ENCODE measurements at places on chromosomes 12 and 14.

GRCh38 chr12:62840806-62841205 is 94.1 kb downstream of the PPM1H start:
- DNase-seq = no peak

DNA sequence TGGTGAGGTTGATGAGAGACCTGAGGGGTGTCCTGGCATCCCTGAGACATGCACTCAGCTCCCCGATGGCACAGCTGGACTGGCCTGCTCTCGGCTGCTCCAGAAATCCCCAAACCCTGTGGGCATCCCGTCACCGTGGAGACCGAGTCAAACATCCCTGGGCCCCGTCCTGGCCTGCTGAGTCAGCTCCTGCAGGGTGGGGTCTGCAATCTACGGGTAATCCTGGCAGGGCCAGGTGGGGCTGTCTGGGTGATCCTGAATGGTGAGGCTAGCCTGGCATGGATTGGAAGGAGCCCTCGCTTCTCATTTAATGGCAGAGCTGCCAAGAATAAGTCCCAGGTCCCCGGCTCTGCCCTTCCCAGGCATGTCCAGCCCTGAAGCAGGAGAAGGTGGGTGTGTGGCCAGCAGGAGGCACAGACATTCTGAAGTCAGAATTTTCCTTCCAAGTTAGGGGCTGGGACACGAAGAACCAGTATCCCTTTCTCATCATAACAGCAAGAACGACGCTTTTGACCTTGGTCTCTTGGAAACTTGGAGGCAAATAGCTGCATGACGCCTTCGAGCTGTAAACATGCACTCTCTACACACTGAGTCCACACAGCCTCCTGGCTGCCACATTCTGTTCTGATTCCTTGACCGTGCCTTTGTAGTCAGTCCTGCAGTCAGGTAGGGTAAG is 17.7 kb upstream of the SERPINA4 start:
- no peak for DNase-seq

DNA sequence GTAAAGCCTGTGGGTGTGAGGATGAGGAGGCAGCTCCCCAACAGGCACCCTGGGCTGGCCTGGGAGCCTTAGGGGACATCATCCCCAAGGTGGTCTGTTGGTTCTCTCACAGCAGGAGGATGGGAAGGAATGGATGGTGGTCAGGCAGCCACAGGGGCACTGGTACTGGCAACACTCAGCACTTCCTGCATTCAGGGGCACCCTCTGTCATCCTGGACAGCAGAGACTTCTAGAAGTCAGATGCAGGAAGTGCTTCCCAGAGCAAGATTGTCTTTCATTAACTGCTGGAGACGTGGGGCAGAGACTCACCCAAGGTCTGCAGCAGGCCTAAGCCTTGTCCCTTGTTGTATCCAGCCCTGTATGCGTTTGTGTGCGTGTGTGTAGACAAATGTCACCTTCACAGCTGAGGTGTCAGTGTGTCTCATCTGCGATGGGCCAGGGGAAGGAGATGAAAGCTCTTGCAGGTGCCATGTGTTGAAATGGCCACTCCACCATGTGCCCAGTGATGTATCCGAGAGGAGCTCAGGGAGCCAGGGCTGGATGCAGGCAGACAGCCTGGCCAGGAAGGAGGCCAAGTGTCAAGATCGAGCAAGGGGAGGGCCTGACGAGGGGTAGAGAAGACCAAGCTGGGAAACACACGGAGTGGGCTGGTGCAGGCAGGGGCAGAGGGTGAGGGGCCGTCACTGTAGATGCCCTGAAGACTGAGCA is 85.1 kb downstream of the PITPNM2 start:
- no peak for DNase-seq

GRCh38 chr12:3045494-3045893 is 31.7 kb upstream of the TSPAN9 start:
- no peak for DNase-seq

DNA sequence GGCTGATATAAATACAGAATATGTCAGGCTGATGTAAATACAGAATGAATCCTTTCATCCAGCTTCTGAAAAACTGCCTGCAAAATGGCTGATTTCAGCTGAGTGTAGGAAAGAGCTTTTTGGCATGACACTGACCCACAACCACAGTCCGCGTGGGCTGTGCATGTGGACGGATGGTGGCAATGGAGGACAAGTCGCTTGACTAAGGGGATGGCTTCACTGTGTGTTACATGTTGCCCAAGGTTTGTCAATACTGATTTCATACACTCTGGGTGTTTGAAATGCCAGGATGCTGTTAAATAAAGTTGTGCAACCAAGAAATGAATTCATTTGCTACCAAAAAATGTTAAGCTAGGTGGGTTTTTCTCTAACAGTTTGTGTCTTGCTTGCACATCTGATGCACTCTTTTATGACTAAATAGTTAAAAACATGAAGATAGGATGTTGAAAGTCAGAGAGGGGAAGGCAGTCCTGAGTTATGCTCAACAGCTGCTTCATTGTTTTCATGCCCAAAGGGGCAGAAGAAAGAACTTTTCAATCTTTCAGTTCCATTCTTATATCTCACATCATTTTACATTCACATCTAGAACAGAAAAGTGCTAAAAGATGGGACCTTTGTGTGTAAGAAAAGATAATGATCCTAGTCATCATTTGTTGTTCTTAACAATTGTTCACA is 36.5 kb upstream of the OVCH1 start:
- DNase-seq = no peak

- no peak for DNase-seq
Observed at GRCh38 chr14:67423424-67423823, 11.5 kb upstream of the PLEK2 start.

DNA sequence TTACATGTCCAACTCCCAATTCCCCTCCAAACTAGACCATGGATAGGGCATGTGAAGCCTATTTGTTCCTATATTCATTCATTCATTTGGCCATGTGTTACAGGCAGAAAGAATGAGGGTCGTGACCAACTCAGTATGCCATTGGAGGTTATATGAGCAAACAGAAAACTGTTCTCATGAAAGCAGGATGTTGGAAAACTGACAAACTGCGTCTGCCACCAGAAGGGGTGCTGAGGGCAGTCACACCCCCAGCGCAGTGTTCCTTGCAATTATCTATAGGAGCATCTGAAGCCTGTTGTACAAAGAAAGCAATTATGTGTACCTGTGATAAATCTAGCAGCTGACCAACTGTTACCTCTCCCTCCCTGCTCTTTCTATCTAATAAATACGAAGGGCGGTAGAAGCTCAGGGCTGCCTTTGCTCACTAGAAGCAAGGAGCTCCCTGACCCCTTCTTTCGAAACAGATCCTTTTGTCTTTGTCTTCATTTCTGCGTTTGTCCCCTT is 21.1 kb downstream of the ENTPD5 start:
- no peak for DNase-seq

DNA sequence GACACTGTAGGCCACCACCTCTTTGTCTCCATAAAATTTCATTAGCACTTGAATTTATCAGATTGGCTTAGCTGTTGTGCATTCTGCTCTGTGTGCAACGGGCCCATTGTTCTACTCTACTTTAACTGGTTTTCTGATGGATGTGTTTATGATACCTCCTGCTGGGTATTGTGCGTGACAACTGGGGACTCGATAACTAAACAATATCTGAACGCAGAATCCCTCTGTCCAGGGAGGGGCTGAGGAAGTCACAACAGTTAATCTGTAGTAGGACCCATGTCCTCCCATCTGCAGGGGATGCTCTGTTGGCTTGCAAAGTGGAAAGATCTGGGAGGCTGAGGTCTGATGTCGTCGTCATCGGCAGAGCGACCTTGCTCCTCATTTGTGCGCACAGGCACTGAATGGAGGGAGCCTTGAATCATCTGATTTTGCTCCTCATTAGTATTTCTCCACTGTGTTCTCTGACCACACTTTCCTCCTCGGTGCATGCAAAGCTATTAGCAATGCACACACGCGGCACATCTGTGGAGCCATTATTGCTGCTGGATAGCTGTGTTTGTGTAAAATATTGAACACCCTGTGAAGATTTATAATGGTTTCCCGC is 422.5 kb downstream of the NRXN3 start:
- no peak for DNase-seq

GRCh38 chr12:7937833-7938506 is 2.0 kb upstream of the SLC2A3 start:
- DNase-seq = no peak

- DNase-seq = no peak
Observed at GRCh38 chr12:55693323-55694187, 14.1 kb downstream of the ITGA7 start.

GRCh38 chr14:93033084-93033982 is 82.4 kb downstream of the ITPK1 start:
- DNase-seq = no peak

- DNase-seq = no peak
Observed at GRCh38 chr14:105473677-105474482, 741 bp upstream of the CRIP2 start.

Measured in smooth muscle cell of the brain vasculature (primary cell).